ENCODE measurements at places on chromosomes 2 and 18. TPM values are rescaled to one million over a fixed set of nuclear protein-coding genes. Genes with fewer than 3 reads are reported as not detected.

The BMPR2 gene
- 8.3 TPM for total RNA-seq

The TXNDC2 gene
- not detected for total RNA-seq

The EDAR gene
- 0.21 TPM for total RNA-seq

The DOK6 gene
- not detected for total RNA-seq

The SLC9A2 gene
- 0.04 TPM for total RNA-seq

The GALR1 gene
- not detected for total RNA-seq

The APLF gene
- total RNA-seq = 2.7 TPM

The RGPD6 gene
- total RNA-seq = 16.6 TPM

The CERS6 gene
- 21.3 TPM for total RNA-seq

The NFE2L2 gene
- total RNA-seq = 70.3 TPM

The IL1B gene
- not detected for total RNA-seq

GRCh38 chr18:30271716-30272115 is 770.8 kb downstream of the DSC3 start:
- no peak for DNase-seq

DNA sequence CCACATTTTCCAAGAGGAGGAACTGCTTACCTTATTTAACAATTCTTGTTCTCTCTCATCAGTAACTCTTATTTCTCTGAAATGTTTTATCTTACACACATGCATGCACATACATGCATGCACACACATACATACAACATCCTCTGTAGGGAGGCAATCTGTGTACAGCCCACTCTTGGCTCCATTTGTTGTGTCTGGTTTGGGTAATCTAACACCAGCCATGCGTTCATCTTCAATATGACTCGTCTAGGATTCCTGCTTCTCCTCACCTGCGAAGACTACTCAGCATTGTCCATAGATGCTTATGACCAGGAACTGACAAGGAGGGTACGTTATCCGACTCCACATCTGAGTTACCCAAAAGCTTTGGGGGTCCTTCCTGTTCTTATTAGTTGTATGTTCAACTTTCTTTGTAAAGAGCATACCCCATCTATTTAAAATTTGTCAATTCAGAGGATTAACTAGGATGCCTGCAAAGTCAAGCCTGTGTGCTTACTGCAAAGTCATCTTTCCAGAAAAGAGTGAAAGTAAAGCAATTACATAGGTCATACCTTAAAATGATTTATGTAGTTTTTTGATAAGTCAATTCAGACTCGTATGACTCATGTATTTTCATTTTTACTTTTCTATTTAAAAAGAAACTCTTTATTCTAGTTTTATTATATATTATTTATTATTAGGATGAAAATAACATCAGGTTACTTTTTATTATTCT is 18.2 kb downstream of the LYPD6B start:
- DNase-seq = no peak

- peak; percentile 78 for DNase-seq
Measured at GRCh38 chr2:233443511-233444183, 89.4 kb downstream of the DGKD start.

DNA sequence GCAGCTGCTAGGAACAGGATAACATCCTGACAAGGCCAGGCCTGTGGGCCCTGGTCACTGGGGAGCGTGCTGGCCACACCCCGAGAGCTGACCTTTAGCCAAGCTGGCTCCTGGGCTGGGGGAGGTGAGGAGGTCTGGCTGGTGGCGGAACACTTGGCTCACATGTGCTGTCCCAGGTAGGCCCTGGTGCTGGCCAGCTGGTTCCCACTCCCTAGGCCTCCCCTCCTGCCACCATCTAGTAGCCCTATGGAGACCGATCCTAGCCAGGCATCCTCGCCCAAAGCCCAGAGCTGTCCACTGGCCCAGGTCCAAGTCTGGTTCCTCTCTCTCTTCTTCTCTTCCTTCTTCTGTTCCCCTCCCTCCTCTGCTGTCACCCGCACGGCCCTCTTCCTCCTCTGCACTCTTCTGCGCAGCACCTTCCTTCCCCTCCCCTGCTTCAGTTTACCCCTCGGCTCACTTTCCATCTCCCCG is 52.4 kb downstream of the TNS1 start:
- no peak for DNase-seq

- no peak for DNase-seq
Measured at GRCh38 chr18:8688816-8689215, 16.5 kb upstream of the MTCL1 start.

DNA sequence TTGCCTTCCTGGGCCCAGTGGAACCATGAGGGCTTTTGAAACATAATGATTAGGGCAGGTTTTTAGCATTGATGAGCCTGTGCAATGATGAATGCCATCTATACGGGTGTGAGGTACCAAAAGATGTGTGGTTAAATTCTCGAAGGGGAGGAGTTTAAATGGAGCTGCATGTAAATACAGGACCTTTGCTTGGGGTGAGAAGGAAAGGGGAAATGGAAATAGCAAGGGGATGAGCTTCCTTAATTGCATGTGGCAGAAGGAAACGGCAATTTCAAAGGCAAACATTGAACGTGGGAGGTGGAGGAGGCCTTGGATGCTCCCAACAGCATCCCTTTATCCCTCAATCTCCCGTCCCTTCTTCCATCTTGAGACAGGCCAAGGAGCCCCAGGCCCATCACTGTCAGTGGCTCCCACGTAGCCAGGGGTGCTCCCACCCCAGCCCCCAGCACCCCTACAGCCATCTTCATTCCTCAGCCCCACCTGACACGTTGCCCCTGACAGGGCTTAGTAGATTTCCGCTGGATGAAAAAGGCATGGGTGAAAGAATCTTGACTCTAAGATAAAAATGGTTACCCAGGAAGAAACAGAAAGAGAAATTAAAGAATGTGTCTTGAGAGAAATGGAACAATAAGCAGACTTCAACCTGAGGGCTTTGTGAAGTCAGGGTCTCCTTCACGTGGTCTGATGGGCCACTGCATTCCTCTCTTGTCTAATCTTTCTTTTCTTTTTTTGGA is 32.5 kb downstream of the INPP5D start:
- no peak for DNase-seq

DNA sequence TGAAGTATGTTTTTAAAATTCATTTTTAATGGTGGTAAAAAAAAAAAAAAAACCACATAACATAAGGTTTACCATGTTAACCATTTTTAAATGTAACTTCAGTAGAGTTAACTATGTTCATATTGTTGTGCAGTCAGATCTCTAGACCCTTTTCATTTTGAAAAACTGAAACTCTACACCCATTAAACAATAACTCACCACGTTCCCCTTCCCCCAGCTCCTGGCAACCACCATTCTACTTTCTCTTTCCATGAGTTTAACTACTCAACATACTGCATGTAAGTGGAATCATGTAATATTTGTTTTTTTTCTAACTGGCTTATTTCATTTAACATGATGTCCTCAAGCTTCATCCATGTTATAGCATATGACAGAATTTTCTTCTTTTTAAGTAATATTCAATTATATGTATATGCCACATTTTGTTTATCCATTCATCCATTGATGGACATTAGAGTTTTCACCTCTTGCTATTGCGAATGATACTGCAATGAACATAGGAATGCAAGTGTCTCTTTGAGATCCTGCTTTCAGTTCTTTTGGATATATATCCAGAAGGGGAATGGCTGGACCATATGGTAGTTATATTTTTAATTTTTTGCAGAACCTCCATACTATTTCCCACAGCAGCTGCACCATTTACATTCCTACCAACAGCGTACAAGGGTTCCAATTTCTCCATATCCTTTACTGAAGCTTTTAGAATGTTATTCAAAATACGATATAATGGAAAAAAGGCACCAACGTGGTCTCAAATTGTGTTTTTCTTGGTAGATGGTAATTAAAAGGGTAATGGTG is 91.0 kb downstream of the SPTBN1 start:
- DNase-seq = no peak

DNA sequence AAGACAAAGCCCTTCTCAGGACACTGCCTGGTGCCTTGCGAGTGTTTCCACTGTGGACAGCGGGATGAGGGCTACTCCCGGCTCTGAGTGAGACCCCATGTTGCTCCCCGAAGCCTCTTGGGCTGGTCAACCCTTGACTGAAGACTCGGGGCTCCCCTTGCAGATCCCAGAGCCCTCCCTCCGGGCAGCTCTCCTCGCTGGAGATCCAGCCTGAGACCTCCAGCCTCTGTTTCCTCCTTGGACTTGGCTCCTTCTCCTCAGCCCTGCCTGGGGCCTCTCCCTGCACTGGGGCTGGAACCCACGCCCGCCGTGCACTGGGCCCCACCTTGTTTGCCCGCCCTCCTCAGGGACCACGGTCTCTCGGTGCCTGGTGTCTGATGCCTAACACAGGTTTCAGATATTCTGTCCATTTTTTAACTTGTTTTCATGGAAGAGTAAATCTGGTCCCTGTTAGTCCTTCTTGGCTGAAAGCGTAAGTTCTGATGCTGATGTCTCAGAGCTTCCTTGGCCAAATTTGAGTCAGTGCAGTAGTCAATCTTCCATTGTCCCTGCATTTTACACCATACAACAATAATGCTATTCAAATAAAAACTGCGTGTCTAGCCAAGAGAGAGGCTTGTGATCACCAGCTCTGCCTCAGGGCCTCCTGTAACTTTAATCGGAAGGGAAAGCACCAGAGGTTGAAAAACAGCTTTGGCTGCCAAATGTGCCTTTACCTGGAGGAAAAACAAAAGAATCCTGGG is 139.3 kb upstream of the CTDP1 start:
- no peak for DNase-seq

DNA sequence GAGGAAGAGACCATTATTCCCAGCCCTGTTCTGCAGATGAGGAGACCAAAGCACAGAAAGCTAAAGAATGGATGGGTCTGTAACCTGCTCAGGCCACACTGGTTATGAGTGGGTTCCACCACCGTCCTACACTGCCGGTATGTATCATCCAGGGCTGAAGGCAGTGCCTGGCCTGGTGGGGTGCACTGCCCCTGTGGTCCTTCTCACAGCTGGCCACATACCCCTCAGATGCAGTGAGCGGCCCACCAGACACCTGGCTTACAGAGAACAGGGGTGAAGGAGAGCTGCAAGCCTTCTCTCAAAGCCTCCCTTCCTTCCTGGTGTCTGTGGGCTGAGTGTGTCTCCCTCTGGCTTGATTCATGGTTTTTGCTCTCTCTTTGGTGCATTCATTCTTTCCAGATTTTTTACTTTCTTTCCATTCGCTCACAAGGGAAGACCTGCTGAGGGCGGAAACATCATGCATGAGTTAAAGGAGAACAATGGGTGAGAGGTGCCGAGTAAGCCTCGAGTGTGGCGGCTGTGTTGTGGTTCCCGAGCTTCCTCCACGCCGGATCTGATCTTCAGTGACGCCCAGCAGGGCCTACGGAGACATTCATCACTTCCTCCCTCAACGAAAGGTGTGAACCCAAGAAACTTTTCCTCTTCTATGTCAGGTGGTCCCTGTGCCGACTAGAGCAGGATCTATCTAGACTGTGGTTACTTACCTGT is 62.1 kb upstream of the REL start:
- DNase-seq = peak; percentile 87

DNA sequence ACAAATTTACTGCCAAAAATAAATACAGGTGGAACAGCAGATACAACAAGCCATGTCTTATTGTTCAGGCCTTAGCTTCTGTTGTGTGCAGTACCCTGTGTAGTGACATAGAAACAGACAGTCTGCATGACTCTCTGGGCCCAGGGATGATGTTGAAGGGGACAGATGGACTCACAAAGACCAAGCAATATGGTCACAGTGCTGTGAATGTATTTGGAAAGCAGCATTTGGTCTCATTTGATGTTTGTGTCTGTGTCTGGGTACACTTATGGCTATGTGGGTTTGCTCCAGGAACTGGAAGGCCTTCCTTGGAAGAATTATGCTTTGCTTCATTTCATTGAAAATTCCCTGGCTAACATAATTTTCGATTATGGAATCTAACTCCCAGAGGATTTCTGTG is 158.5 kb downstream of the CDC42EP3 start:
- no peak for DNase-seq

DNA sequence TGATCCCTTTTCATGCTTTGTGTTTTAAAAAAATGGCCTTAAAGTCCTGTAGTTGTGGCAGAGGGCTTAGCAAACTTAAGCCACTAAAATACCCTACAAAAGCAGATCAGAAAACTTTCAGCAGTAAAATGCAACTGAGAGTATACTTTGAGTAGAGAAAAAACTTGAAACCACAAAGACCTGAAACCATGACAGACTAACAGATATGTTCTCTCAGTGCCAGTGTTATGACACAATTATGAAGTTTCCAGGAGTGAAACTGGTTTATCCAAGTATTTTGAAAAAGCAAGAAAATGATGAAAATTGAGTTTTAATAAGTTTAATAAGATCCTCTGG is 74.5 kb downstream of the SPRED2 start:
- no peak for DNase-seq

- DNase-seq = no peak
Measured at GRCh38 chr2:120510751-120511395, 164.9 kb downstream of the INHBB start.

- DNase-seq = no peak
Measured at GRCh38 chr2:85137156-85137555, 4.0 kb downstream of the TCF7L1 start.

- DNase-seq = no peak
Measured at GRCh38 chr18:41526054-41526453, 429.0 kb upstream of the PIK3C3 start.

- DNase-seq = no peak
Measured at GRCh38 chr2:128879161-128879560, 560.5 kb upstream of the HS6ST1 start.

DNA sequence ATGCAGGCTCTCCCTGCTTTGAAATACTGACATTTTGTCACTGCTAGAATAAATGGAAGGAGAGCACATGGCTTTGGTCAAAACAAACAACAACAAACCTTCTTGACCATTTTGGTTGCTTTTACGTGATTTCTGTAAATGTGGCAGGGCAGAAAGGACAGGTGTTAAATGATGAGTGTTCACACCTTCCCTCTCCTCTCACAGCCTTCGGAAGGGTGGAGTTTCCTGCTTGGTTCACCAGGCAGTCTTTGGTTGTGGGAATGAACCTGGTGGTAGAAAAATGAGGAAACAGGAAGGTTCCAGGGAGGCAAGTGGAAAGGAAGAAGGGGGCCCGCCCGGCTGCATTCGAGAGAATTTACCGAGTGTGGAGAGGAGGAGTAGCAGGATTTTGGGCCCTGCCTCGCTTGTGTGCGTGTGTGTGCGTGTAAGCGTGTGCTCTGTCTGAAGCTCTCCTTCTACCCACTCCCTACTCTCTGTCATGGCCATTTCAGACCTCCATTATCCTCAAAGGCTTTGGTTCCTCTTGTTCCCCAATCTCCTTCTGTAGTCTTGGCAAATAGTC is 23.7 kb upstream of the SPP2 start:
- DNase-seq = no peak

DNA sequence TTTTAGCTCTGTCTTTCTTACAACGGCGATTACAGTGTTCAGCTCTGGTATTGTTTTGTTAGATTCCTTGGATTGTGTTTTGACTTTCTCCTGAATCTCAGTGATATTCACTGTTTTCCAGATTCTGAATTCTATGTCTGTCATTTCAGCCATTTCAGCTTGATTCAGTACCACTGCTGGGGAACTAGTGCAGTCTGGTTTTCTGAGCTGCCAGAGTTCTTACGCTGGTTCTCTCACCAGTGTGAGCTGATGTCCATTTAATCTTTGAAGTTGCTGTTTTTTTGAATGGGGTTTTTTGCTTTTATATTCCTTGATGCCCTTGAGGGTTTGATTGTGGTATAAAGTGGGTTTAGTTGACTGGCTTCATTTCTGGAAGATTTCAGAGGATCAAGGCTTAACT is 37.4 kb upstream of the THUMPD2 start:
- DNase-seq = no peak

GRCh38 chr2:235416858-235417499 is 76.9 kb upstream of the AGAP1 start:
- DNase-seq = no peak

Measured in activated naive CD8-positive, alpha-beta T cell treated with anti-CD3 and anti-CD28 coated beads for 36 hours (primary cell).